ENCODE measurements at places on chromosomes 2 and 18. TPM values are rescaled to one million over a fixed set of nuclear protein-coding genes. Genes with fewer than 3 reads are reported as not detected.

- no peak for DNase-seq
These were observed 97.9 kb downstream of the ATAD2B start for GRCh38 chr2:23828986-23829385.

- no peak for DNase-seq
These were observed 38.6 kb downstream of the ACOXL start for GRCh38 chr2:110770959-110771431.

DNA sequence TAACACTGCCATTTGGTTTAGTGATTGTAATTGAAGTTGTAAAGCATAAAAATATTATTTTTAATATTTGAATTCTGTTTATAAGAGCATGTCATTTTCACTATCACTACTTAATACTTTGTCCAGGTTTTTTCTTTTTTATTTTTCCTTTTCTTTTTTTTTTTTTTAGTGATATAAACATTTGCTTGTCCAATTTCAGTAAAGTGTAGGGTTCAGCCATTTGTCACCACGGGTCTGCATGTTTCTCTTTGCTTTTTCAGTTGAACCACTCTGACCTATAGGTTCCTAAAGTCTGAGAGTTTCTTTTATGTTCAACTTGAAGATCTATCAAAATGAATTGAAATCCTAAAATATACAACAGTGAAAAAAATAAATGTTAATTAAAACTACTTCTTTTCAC, 48.5 kb upstream of the SPAG16 start:
- no peak for DNase-seq

DNA sequence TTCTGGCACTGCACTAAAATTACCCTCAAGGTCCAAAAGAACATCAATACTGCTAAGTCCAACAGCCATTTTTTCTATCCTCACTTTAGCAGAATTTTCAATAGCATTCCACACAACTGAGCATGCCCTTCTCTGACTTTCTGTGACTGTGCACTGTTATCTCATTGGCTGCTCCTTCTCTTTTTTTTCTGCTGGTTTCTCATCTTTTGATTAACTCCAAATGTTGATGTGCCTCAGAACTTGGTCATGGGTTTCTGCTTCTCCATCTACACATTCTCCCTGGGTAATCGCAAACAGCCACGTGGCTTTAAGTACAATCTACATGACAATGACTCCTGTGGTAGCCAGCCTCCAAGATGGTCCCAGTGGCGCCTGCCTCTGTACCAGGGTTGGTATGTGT, 75.0 kb upstream of the CD226 start:
- DNase-seq = no peak

- no peak for DNase-seq
These were observed 2.0 kb upstream of the ZFAND2B start for GRCh38 chr2:219204425-219205164.

DNA sequence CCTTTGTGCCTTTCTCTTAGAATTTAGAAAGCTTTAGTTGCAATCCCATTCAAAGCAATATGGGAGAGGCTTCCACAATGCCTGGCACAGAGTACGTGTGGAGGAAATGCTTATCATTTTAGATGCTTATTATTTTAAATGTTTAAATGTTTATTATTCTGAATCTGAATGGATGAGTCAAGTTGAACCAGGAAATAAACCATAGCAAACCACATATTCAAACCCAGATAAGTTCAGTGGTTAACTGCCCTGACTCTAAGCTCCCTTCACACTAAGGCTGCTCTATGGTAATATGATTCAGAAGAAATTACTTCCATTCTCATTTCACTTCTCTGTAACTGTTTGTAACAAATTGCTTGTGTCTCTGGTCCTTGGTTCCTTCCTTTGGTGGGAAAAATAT, 5.2 kb upstream of the PPP4R1 start:
- no peak for DNase-seq

- no peak for DNase-seq
These were observed 270.0 kb downstream of the SLC4A3 start for GRCh38 chr2:219897456-219897855.

GRCh38 chr2:5764041-5764440, 71.9 kb downstream of the SOX11 start:
- DNase-seq = no peak

- no peak for DNase-seq
These were observed 103.2 kb upstream of the HS6ST1 start for GRCh38 chr2:128421861-128422311.

- no peak for DNase-seq
These were observed 57.3 kb upstream of the SULT1C3 start for GRCh38 chr2:108182489-108182888.

The CCDC93 gene
- total RNA-seq = 34.6 TPM

The AKAIN1 gene
- total RNA-seq = not detected

Data from mucosa of gallbladder (tissue), 1 donor.